ENCODE measurements at places on chromosomes 5 and 9.

- DNase-seq, result no peak
Measured at GRCh38 chr5:133925866-133926488, 42.4 kb downstream of the C5orf15 start.

- no peak for DNase-seq
Measured at GRCh38 chr9:71980266-71981190, 69.1 kb downstream of the C9orf85 start.

DNA sequence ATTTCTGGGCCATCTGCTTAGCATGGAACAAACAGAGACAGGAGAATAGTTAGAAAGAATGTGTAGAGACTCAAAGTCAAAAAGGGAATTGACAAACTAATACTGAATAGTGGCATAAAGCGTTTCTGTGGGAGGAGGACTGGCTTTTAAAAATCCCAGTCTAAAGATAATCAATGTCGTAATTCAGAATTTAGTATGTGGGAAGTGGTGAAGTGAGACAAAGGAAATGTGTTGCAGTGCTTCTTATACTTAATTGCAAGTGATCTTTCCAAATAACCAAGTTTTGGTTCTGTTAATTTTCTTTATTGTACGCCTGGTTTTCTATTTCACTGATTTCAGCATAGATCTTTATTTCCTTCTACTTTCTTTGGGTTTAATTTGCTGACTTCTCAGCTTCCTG is 133.2 kb downstream of the ENTREP1 start:
- DNase-seq, result no peak

DNA sequence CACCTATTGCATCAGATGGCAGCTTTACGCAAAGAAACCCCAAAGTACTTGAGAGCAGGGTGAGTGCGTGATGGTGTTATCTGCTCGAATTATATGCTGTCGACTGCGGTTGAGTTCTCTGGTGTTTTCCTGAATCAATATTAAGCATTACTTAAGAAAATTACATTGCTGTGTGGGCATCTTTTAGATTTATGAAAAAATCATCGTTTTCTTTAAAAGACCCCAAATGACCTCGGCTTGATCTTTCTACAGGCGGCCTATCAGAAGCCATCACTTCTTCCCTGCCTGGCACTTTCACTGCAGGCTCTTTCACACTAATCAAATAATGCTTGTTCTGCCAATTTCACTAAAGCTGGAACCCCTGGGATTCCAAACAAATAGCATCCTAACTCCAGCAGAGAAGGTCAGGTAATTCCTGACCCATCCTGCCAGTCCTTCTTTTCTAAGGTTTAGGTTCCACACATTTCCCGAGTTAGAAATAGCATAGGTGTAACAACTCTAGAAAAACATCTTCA is 1.7 kb downstream of the UBE2QL1 start:
- DNase-seq, result no peak

DNA sequence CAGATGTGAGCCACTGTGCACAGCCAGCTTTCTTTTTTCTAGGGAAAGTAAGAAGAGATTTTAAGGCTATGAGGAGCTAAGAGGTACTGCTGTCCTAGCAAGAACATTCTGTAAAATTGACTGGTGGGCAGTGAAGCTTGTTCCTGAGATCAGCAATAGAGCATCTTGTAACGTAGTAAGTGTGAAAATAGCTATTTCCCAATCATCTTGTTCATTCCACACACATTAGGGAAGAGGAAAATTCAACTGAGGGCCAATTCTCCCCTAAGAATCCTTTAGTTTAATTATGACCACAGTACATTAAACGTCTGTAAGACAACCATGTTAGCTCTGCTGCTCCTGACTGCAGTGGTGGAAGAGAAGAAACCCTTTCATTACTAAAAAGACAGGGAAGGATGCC is 246.2 kb downstream of the EFNA5 start:
- DNase-seq, result no peak

- no peak for DNase-seq
Measured at GRCh38 chr5:159536646-159537045, 206.4 kb upstream of the IL12B start.
